SW480 (cell line): ENCODE measurements at places on chromosomes 2 and 18.
A peak's percentile ranks its signal among the peaks of the same experiment; 100 is the strongest.

- no peak for DNase-seq
Measured at GRCh38 chr18:57997820-57998219, 46.2 kb upstream of the NEDD4L start.

- peak; percentile 32 for DNase-seq
Measured at GRCh38 chr2:132581991-132582738, 87.8 kb downstream of the LYPD1 start.

DNA sequence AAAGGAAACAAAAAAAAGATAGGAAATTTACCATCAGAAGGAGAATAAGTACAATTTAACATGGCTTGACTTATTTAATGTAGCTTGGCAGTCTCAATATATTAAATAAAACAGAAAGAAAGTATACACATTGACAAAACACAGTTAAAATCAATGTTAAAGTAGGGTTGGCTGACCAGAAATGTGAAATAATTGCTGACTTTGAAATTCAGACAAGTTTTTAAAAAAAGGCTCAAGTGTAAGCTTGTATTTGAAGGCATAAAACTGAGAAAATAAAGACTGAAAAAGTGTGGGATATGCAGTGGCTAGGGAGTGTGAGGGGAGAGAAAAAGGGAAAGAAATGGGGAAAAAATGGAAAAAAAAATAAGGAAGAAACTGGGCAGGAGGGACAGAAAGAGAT lies 665.8 kb downstream of the LRP1B start:
- no peak for DNase-seq

- no peak for DNase-seq
Measured at GRCh38 chr2:21412944-21413443, 289.2 kb downstream of the TDRD15 start.

DNA sequence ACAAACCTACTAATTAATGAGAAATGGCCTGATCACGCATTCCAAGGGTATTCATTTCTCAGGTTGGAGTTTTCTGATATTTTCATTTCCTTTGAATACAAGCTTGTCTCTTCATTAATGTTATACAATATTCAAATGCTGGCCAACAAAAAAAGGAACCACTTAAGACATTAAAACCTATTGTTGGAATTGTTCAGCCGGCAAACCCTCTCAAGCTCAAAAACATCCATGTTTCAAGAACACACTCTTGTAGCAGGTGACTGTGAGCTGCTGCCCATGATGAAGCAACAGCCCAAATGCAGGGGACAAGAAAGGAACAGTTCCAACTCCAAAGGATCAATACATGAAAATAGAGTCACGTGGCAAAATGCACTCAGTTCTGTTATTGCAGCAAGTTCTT lies 454.5 kb downstream of the BCL11A start:
- DNase-seq: no peak

DNA sequence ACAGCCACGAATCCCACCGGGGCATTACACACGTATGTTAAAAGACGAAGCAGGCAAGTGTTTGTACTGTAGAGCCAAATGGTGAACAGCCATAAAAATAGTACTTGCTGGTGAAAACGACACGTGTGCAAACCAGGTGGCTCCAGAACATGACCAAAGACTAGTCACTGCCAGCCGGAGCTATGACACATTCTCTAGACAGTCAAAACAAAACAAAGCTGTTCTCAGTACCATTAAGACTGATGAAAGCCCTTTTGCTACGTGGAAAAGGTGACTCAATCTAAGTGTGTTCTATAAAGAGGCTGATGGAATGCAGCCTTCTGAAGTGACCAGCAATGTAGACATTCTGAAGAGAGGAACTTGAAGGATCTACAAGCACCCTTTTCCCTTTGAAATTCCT lies 367.7 kb upstream of the NETO1 start:
- peak; percentile 66 for DNase-seq

DNA sequence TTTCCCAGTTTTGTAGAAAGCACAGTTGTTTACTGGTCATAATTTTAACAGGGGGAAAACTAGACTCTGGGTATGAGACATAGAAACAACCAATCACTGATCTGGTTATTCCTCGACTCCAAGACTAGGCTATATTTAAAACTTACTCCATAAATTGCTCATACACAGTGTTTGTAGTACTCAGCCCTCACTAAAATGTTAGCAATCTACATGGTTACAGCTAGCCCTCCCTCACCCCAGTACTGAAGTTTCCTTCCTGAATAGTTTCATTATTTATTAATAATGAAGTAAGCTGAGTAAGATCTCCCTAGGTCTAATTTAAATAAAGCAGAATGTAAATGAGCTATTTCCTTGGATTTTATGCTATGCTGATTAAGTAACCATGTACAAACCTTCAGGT lies 275.1 kb downstream of the CDH20 start:
- DNase-seq: no peak

DNA sequence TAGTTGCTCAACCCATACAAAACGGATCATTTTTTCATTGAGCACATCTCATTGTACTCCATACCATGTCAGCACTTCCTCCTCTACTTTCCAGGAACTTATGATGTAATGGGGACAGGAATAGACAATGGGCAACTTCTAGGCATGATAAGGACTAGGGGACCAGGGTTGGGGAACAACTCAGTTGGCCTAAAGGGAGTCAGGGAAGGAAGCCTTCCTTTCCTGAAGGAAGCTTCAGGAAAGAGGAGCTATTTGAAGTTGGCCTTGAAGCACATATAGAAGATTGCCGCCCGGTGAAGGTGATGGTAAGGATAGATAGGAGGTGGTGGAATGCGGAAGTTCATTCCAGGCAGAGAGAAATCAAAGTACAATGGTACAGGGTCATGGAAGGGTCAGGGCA lies 283.9 kb downstream of the SLC8A1 start:
- peak; percentile 2 for DNase-seq

DNA sequence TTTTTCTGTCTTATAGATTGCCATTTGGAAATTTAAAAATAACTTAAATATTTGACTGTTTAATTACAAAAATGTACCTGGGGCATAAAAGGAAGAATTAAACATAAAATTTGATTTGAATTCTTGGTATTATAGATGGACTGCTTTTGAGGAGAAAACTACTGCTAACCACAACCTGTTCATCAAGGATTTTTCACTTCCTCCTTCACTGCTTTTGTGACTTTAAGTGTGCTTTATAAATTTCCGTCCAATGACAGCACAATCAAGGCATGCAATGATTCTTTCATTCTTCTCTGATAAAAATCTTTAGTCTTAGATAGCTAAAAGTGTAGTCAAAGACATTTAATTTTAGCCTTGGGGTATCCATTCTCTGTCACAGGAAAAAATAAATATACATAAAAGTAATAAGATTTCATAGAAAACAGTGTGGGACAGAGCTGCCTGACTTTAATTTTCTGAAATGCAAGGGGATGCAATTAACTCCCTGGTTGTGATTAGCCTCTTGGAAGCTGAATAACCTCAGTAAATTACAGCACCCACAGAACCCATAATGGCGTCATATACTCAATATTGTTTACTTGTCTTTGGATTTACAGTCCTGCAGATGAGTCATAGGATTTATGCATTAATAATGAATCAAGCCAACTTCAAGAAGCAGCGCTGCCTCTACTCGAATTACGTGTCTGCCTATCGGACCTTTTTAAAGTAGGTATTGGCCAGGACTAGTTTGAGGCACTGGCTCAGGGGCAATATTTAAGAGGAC lies 587.9 kb downstream of the NRXN1 start:
- DNase-seq: peak; percentile 33

GRCh38 chr2:16908656-16909055 lies 243.0 kb upstream of the CYRIA start:
- no peak for DNase-seq

DNA sequence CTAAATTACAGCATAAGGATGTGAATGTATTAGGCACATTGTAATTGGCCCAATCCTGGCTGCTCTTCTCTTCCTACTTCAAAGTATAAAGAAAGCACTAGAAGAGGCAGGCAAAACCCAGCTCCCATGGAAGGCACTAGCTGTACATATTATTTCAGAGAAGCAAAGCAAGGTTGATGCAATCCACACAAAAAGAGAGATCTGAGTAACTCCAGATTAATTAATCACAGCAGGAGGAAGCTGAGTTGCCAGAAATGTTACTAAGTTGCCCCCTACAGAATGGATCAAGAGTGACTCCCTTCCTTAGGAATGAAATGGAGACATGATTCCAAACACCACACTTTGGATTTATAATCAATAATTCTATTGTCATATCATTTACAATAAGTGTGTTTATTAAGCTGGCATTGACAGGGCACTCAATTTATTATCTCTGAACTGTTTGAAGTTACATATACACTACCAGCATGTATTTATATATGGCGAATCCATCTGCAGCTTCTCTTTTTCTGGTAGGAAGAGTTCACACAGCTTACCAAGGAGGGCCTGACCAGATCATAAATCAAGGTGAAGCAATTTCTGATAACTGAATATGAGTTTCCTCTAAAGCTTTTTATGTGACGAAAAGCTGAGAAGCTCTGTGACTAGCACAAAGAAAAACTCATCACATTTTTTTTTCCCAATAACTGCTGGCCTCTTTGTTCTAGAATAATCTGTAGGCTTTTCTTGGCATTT lies 393.1 kb upstream of the LYPD1 start:
- DNase-seq: no peak

- no peak for DNase-seq
Measured at GRCh38 chr2:68423966-68424650, 43.0 kb downstream of the FBXO48 start.

DNA sequence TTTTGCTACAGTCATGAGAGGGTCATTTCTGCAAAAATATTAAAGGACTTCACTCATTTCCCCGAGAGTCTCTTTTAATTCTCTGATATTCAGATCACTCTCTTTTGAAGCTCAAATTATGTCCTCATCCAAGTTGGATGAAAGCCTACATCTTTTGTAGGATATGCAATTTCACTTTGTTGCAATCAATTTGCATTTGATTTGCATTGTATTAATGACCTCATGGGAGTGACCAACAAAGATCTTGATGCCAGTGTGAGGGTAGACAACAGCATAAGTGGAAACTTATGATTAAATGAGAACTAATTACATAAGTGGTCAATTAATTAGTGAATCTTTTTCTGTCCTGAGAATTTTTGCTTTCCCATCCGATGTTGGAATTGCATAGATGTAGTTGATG lies 60.3 kb upstream of the UPP2 start:
- DNase-seq: no peak

DNA sequence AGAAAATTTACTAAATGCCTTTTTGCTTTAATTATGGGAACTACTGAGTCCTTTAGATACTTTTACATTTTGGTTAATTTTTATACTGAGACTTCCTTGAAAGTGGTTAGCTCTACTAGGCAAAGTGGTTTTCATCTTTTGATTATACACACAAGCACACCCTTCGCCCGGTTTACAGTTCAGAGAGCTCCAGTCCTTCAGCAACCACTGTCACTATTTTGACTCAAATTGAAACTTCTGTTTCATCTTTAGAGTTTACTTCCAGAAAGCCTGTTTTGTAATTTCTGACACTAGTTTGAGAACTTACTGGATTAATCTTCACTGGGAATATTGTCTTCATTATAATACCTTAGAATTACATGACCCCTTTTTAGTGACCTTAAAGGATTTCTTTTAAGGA lies 140.3 kb upstream of the FOSL2 start:
- DNase-seq: no peak

DNA sequence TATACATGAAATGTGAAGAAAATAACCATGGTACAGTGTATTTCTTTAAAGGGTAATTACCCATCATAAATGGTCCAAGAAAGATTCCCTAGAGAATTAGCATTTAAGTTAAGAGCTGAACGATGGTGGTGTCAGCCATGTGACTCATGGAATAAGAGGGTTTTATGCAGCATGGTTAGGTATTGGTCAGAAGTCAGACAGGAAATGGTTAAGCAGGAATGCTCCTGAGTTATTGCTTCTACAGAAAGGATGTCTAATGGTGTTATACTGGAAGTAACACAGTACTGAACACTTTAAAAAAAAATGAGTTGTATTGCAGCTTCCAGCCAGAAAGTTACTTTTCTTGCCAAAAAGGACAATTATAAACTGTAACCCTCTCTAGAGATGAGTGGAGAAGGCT lies 72.7 kb upstream of the UBE2E3 start:
- DNase-seq: peak; percentile 1
